ENCODE measurements at places on chromosomes 12 and 14. TPM values are rescaled to one million over a fixed set of nuclear protein-coding genes. Genes with fewer than 3 reads are reported as not detected.

Gene PTPRR
- total RNA-seq, result not detected

Gene WASHC3
- 46.5 TPM for total RNA-seq

Gene SLC10A1
- not detected for total RNA-seq

DNA sequence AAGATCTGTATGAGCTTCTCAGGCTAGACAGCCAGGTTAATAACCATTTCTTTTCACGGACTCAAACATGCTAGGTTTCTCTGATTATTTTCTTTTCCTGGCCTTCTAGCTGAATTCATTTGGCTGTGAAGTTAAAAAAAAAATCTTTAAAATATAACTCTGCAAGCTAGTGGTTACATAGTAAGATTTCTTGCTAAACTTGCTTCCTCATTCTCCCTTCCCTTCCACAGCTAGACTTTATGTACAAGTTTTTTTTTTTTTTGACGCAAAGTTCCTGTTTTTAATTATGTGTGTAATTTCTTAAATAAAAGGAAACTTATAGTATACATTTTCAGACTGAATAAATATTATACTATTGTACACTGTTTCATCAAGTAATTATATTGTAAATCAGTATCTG, 145.4 kb downstream of the TMTC2 start:
- H3K27ac ChIP-seq, result no peak overlapping the region
- H3K4me3 ChIP-seq, result no peak overlapping the region
- no peak for DNase-seq
- no peaks in the 10 kb centered on the region for H3K36me3 ChIP-seq
- H3K4me1 ChIP-seq, result no peaks in the 10 kb centered on the region

Gene PTPRO
- total RNA-seq, result 6.5 TPM

Gene RERGL
- not detected for total RNA-seq

DNA sequence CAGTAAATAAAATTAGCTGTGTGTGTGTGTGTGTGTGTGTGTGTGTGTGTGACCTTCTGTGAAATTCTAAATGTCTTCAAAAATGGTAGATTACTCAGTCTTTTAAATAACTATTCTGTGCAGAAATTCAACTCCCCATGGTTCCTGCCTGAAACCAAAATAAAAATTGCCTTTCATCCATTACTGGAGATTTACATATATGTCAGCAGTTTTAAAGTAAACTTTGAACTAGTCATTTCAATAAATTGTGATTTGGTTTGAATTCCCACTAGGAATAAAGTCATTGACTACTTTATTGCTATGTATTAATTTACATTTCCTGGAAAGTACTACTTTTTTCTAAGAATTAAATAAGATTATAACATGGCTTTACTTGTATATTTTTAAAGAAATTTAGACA, 5.3 kb downstream of the ELK3 start:
- no peaks in the 10 kb centered on the region for H3K36me3 ChIP-seq
- H3K4me1 ChIP-seq, result peaks cover 81% of the 10 kb centered on the region
- peak overlapping the region; percentile 45 for H3K27ac ChIP-seq
- DNase-seq, result no peak
- no peak overlapping the region for H3K4me3 ChIP-seq
- H3K27me3 ChIP-seq, result no peaks in the 10 kb centered on the region

Gene LRP1-AS
- total RNA-seq, result not detected

Gene TMCC3
- total RNA-seq, result 0.23 TPM

Gene IAPP
- not detected for total RNA-seq

DNA sequence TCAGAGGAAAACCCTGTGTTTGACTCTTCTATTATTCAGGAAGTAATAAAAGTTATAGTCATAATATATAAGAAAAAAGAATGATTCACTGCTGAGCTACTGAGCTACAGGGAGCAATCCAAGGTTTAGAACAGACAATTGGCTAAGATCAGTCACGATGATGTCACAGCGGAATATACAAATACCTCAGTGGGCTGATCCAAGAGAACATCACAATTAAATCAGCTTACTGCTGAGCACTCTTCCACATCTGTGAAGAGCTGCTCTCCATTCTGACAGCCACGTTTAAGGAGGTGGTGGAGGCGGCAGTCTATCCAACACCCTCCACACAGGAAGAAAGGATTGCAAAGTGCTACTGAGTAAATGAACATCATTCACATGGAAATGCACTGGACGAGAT, 271.0 kb downstream of the APAF1 start:
- H3K27me3 ChIP-seq, result no peaks in the 10 kb centered on the region
- no peaks in the 10 kb centered on the region for H3K4me1 ChIP-seq
- H3K4me3 ChIP-seq, result no peak overlapping the region
- H3K36me3 ChIP-seq, result no peaks in the 10 kb centered on the region

Gene SLC6A12
- total RNA-seq, result 0.33 TPM

- DNase-seq, result no peak
- no peaks in the 10 kb centered on the region for H3K27me3 ChIP-seq
- no peaks in the 10 kb centered on the region for H3K36me3 ChIP-seq
- no peak overlapping the region for H3K4me3 ChIP-seq
- H3K4me1 ChIP-seq, result no peaks in the 10 kb centered on the region
Observed at GRCh38 chr12:3398196-3398789, 92.7 kb upstream of the PRMT8 start.

Gene CNTN1
- not detected for total RNA-seq

DNA sequence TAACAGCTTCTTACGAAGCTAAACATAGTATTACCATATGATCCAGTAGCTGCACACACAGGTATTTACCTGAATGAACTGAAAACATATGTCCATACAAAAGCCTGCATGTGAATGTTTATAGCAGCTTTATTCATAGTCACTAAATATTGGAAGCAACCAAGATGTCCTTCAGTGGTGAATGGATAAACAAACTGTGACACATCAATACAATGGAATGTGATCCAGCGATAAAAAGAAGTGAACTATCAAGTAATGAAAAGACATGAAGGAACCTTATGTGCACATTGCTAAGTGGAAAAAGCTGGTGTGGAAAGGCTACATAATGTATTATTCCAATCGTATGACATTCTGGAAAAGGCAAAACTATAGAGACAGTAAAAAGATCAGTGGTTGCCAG, 38.1 kb upstream of the JDP2 start:
- no peak overlapping the region for H3K4me3 ChIP-seq
- DNase-seq, result no peak
- no peaks in the 10 kb centered on the region for H3K27me3 ChIP-seq
- no peaks in the 10 kb centered on the region for H3K4me1 ChIP-seq
- H3K36me3 ChIP-seq, result no peaks in the 10 kb centered on the region

GRCh38 chr12:69534389-69534822, 50.9 kb upstream of the CCT2 start:
- no peak overlapping the region for H3K4me3 ChIP-seq
- H3K27me3 ChIP-seq, result no peaks in the 10 kb centered on the region
- DNase-seq, result no peak

- peaks cover 22% of the 10 kb centered on the region for H3K4me1 ChIP-seq
- no peak overlapping the region for H3K4me3 ChIP-seq
Observed at GRCh38 chr12:19462406-19462805, 23.1 kb downstream of the AEBP2 start.

Gene SMCO2
- not detected for total RNA-seq

DNA sequence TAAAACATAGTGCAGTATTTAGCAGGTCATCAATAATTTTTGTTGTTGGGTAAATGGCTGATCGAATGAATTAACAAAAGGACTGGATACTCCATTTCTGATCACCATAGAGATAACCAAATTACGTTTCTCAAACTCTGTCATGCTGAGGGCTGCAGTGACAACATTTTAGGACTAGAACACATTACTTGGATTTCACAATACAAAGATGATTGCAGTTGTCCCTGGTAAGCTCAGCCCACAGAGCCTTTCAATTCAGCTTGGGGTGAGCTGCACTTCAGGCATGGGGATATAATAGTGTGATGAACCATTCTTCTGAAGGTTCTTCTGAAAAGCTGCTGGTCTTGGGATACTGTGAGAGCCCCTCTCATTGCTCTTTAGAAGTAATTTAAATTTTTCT, 74.3 kb downstream of the FAR2 start:
- H3K4me3 ChIP-seq, result no peak overlapping the region
- H3K4me1 ChIP-seq, result no peaks in the 10 kb centered on the region
- no peak overlapping the region for H3K27ac ChIP-seq
- no peak for DNase-seq
- no peaks in the 10 kb centered on the region for H3K36me3 ChIP-seq
- no peaks in the 10 kb centered on the region for H3K27me3 ChIP-seq

Gene ENDOU
- not detected for total RNA-seq

- H3K4me3 ChIP-seq, result no peak overlapping the region
- H3K36me3 ChIP-seq, result no peaks in the 10 kb centered on the region
- no peaks in the 10 kb centered on the region for H3K4me1 ChIP-seq
- DNase-seq, result no peak
Observed at GRCh38 chr14:53237488-53237887, 84.4 kb upstream of the DDHD1 start.

- no peaks in the 10 kb centered on the region for H3K4me1 ChIP-seq
- H3K27ac ChIP-seq, result no peak overlapping the region
- H3K36me3 ChIP-seq, result no peaks in the 10 kb centered on the region
- no peak for DNase-seq
- H3K4me3 ChIP-seq, result no peak overlapping the region
Observed at GRCh38 chr14:52481864-52482263, 70.4 kb downstream of the TXNDC16 start.

Measured in CD4-positive, alpha-beta memory T cell (primary cell).